ENCODE measurements at places on chromosomes 16 and 17.

GRCh38 chr16:49459953-49460735 lies 86.5 kb downstream of the C16orf78 start:
- DNase-seq, result no peak

DNA sequence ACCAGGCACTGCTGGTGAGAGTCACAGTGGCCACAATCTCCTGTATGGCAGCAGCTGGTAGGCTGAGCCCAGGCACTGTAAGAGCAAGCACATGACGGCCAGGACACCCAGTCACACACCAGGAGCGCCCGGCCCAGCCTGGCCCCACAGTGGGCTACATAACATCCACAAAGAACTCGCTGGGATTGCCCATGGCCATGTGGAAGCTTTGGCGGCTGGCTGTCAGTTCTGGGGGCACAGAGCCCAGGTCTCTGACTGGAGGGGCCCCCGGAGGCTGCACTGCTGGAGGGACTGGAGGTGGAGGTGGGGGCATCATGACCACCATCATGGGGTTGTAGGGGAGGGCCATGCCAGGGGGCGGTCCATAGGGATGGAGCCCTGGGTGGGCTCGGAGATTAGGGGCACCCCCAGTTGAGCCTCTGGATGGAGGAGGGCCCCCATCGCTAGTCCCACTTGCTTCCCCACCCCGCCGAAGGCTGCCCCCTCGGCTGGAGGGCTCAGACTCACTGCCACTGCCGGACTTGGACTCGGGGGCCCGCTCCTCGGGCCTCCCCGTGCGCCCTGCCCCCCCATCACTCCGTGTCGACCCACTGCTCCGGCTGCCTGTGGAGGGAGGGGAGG lies 6.1 kb downstream of the ACADVL start:
- no peak for DNase-seq

DNA sequence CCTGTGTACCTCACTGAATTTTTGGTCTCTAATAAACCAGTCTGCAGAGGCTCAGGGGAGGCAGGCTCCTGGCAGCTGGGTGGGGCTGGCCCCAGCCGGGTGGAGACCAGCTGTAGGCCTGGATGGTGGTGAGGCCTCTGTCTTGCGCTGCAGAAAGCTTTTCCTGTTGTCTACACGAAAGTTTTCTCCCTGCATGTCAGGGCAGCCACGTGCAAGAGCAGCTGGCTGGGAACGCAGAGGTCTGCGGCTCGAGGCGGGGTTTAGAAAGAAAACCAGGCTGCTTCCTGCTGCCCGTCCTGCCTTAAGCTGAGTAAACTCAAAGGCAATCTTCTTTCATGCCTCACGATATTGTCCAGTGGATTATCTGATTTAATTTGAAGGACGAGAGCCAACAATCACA lies 2.4 kb downstream of the SERPINF1 start:
- DNase-seq, result peak; percentile 63

DNA sequence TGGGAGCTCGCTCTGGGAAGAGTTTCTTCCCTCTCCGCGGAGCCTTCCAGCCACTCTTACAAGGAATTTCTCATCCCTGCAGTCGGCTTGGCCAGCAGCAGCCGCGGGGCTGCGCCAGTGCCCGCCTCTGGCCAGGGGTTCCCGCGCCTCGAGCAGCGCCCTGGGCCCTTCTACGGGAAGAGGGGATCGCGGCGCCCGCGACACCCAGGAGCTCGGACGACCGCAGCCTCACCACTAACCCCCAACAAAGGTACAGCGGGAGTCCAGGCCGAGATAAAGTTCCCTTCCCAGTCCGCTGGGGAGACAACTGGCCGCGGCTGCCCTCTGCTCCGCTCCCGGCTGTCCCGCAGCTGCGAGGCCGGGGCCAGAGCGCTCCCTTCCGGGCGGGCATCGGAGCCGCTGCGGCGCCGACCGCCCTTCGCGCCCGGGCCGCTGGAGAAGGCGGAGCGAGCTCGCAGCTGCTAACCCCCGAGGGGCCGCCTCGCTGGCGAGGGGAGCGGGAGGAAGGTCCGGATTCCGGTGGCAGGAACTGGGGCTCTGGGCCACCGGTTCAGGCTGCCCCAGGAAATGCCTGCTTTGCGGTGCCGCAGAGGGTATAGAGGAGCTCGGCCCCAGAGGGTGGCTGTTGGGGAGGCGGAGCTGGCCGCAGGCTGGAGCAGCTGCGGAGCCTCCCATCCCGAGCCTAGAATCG lies 3.6 kb upstream of the HS3ST3B1 start:
- DNase-seq, result peak; percentile 56

DNA sequence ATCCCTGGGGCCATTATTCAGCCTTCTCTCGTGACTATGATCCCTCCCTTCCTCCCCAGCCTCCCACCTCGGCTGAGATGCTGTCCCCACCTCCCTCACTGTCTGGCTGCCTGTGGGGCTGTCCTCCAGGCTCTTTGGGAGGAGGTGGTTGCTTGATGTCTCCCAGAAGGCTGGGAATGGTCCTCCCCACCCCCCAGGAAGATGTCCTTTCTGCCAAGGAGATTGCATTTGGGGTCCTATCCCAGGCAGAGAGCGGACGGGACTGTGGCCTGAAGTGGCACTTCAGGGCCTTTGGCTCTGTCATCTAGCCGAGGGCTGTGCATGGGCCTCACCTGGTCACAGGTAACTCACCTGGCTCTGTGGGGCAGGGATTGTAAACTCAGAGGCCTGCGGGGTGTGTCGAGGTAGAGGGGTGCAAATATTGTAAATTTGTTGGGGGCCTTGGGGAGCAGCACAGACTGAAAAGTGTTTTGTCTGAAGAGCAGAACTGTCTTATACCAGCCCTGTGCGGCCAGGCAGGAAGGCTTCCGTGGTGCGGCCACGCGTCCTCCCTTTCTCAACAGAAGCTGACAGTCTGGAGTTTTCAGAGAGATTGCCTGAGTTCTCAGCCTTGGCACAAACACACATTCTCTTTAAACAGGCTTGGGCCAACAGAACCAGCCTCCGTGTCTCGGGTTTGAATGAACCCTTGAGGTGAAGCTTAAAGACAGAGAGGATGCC lies 177.9 kb downstream of the SEC14L1 start:
- DNase-seq, result no peak

GRCh38 chr16:2595393-2596205 lies 57.8 kb downstream of the PDPK1 start:
- no peak for DNase-seq

DNA sequence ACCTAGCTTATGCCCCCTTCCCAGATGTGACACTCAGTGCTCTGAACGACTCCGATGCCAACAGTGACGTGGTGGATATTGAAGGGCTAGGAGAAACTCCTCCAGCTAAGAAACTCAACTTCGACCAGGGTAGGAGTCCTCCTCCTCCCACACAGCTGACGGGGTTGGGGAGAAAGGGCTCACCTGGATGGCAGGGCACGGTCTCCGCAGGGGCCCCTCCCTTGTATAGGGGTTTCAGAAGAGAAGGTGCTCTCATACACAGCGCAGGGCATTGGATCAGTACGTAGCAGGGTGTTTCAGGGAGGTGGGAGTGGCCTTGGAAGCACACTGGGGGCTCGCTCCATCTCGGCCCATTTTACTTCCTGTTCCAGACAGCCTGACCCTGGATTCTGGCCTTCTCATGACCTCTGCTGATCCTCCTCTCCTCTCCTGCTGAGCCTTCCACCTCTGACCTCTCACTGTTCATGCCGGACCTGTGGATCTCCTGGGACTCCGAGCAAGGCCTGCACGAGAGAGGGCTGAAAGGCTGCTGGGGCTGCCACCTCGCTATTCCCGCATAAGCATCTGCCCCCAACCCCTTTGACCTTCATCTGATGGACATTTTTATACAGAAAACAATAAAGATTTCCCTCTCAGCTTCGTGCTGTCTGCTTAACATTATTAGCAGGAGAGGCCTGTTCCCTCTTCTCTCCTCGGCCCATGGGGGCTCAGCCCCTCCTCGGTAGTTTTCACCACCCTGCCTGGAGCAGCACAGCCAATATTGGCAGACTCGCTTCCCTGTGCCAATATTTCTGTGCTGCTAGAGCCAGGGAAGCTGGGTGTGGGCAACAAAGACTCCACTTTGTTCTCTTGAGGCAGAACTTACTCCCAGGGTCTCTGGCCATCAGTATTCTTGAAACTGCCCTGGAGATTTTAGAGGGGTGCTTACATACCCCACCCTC lies 4.7 kb downstream of the RNASEK start:
- DNase-seq, result no peak

- DNase-seq, result no peak
These were observed 47.3 kb upstream of the IRX5 start for GRCh38 chr16:54883358-54883757.

GRCh38 chr16:48432136-48432535 lies 46.9 kb upstream of the SIAH1 start:
- no peak for DNase-seq

DNA sequence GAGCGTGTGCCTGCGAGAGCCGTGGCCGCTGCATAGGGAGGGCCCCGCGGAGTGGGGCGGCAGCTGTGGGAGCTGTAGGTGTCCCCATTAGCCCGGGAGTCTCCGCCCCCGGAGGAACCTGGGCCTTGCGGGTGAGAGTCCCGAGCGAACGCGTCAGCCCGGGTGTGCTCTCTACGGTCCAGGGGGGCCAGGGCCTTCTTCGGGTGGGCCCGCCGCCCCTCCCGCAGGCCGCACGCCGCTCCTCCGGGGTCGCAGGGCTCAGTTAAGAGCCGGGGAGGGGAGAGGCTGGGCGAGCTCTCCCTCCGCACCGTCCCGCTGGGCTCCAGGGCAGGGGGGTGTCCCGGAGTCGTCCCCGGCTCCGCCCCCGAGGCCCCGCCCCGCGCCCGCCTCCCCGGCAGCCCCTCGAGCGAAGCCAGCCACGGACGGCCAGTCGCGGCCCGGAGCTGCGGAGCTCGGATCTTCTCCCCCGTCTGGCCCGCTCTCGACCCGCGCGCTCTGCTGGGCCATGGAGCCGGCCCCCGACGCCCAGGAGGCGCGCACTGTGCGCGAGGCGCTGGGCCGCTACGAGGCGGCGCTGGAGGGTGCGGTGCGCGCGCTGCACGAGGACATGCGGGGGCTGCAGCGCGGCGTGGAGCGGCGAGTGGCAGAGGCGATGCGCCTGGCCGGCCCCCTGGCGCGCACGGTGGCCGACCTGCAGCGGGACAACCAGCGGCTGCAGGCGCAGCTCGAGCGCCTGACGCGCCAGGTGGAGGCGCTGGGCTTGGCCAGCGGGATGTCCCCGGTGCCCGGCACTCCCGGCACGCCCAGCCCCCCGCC lies at the start of gene SMTNL2:
Gene SMTNL2, plus strand, starts transcription at position 429 of the 816 bp plus-strand sequence. Its CDS starts 77 bp downstream, at position 506.
- no peak for DNase-seq

DNA sequence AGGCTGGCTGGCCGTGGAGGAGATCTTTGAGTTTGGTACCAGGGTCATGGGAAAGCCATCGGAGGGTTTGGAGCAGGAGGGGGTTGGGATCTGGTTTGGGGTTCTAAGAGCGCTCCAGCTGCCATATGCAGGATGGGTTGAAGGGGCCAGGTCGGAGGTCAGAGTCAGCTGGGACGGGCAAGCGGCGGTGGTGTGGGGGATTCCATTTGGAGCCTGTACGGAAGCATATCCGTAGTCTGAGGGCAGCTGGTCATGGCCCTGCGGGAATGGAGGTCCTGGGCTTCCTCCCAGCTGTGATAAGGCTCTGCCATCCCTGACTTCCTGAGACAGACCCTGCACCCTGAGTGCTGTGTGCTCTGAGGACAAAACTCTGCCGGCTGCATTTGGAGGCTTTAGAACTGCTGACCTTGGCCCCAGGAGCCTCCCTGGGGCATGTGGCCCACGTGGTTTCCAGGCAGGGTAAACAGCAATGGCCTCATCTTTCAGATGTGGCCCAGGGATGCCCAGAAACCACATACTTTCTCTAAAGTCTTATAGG lies 46.5 kb downstream of the ATP2C2 start:
- no peak for DNase-seq

DNA sequence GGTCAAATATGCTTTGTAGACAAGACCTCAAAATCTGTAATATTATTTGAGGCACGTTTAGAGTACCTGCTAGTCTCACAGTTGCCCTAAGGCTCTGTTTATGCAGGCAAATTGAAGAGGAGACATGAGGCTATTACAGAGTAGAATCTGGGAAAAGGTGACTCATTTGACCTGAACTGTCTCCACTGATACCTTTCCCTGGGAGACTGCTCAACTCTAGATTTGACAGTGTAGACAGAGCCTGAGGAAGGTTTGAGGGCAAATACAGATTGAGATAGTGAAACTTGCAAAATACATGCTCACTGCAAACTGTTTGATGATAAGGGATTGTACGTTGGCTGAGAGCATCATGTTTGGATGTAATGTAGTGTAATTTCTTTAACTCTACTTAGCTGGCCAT lies 1266.6 kb upstream of the CDH8 start:
- DNase-seq, result no peak

DNA sequence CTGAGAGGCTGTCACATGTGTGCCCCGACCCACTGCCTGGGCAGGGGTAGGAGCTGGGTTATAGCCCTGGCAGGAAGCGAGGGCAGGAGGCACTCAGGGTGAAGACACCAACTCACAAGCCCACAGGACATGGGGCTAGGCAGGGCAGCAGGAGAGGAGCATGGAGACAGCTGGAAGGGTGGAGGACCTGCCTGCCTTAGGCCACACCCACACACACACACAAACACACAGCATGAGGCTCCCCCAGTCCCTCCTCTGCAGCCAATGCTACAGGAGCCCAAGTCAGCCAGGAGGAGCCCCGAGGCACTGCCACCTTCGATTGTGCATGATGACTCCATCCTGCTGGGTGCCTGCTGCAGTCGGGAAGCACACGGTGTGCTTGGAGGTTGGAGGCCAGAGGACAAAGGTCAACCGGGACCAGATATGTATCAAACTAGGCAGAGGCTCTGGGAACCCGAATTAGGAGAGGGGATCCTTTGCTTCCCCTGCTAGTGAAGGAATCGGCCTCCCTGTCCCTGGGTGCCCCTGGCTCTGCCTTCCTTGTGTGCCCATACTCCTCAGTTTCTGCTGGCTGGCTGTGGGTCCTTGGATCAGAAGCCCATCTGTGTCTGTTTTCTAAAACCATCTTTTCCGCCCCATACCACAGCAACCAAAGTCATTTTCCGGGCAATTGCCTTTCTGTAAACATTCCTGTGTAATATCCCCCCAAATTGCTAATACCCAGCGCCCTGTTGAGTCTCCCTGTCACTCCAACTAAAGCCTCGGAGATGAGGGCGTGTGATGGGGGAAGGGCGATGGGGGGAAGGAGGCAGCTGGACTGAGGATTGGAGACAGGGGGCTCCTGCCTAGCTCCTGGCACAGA lies 20.5 kb downstream of the SRCIN1 start:
- no peak for DNase-seq

DNA sequence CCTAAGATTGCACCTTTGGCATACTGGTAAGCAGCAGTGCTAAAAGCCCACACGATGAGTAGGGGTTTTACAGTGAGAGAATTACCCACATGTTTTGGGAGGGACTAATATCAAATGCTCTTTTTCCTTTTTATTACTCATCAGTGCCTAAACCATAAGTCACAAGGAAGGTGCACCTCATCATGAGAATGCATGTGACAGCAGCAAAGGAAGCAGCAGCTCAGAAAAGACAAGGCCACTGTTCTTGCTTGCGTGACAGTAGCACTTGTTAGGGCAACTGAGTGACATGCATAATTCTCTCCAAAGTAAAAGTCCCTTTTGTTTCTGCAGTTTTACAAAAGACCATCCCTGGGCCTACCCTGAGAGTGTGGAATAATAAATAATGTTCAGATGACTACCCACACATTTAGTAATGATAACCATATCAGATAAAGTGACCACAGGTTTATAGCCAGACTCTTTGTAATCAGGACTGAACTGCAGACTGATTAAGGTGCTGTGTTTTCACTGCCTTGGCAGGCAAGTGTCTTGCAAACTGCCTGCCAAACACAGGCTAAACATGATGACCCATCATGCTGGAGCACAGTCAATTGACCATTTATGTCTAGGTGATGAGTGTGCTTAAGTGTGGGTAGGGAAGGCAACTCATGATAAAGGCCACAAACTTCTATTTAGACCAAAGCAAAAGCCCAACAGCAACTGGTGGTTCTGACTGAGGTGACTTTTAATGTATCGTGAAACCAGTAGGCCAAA lies 1751.4 kb downstream of the TP53TG3F start:
- no peak for DNase-seq
